ENCODE measurements at places on chromosomes 6 and 20. TPM values are rescaled to one million over a fixed set of nuclear protein-coding genes. Genes with fewer than 3 reads are reported as not detected.

DNA sequence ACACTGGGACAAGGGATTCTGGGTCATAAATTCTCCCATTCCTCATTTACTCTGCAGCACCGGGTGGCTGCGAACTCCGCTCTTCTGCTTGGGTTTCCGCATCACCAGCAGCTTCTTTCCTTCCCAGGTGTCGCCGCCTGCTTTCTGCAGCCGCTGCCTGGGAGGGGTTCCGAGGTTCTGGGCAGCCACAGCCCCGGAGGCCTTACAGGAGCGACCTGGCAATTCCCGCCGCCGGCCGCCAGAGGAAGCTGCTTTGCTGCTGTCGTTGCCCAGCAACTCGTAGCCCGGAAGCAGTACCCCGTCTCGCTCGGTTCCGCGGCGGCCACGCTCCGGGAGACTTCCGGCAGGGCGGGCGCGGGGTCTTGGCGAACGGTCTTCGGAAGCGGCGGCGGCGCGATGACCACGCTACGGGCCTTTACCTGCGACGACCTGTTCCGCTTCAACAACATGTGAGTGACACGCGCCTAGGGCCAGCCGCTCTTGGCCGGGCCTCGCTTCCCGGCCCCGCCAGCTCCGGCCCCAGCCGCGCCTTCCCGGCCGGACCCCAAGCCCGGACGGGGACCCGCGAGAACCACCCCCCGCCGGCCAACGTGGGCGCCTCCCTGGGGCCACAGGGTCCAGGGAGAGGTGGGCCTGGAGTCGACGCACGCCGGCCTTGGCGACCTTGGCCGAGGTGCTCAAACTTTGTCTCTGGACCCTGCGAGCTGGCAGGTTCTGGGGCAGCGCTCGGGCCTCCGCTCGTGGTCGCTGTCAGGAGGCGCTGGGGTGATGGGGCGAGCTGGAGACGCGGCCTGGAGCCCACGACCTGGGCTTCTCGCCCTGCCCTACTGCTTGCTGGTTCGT, at the start of gene NAA20:
Gene NAA20, plus strand, starts transcription at position 362 of the 843 bp plus-strand sequence. Its CDS starts 35 bp downstream, at position 397.
- peak within 1 kb of the TSS; percentile 86 for H3K4me3 ChIP-seq
- H3K36me3 ChIP-seq: peaks cover 3% of the 10 kb centered on the region
- peak; percentile 90 for DNase-seq
- peak within 1 kb of the TSS; percentile 58 for H3K27ac ChIP-seq
- no peaks in the 10 kb centered on the region for H3K27me3 ChIP-seq
- peaks cover 14% of the 10 kb centered on the region for H3K4me1 ChIP-seq

GRCh38 chr6:144344646-144345045, 59.5 kb downstream of the UTRN start:
- no peak overlapping the region for H3K4me3 ChIP-seq
- no peak overlapping the region for H3K27ac ChIP-seq
- DNase-seq: no peak
- no peaks in the 10 kb centered on the region for H3K36me3 ChIP-seq
- peaks cover 10% of the 10 kb centered on the region for H3K4me1 ChIP-seq
- H3K27me3 ChIP-seq: no peaks in the 10 kb centered on the region

GRCh38 chr6:135163440-135163738, 17.7 kb upstream of the MYB start:
- H3K27me3 ChIP-seq: peaks cover 5% of the 10 kb centered on the region
- no peak overlapping the region for H3K4me3 ChIP-seq
- H3K4me1 ChIP-seq: no peaks in the 10 kb centered on the region
- H3K27ac ChIP-seq: no peak overlapping the region

DNA sequence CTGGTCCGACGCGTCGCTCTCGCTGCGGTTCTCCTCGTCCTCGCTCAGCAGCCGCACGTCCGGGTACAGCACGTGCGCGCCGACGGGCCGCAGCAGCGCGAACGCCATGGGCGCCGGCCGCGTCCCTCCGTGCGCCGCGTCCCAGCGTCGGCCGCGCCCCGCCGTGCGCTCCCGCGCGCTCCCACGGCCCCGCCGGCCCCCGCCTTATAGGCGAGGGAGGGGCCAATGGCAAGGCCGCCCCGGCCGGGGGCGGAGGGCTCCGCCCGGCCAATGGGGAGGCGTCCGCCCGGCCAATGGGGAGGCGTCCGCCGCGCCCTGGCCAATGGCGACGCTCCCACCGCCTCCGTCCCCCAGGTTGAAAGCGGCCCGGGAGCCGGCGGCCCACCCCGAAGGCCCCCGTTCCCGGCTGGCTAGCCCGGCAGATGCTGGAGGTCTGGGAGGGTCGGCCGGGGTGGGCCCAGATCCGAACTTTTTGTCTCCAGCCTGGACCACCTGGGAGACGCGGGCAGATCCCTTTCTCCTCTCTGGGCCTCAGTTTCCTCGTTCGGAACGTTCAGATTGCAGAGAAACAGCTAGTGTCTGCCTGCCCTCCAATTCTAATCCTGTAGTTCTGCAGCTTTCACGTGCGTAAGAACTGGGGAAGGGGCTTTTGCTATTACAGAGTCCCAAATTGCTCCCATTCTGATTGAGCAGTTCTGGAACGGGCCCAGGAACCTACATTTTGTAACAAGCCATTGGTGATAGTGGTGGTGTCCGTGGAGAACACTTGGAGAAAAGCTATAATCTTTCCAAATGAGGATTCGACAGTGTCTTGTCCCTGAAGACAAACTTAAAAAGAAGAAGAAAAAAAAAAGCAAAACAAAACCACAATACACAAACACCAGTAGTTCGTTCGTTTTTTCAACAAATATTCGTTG, at the start of gene TCF15:
Gene TCF15, minus strand, starts transcription at position 180 of the 917 bp plus-strand sequence. Its CDS starts 72 bp downstream, at position 108.
- DNase-seq: no peak
- H3K4me3 ChIP-seq: no peak within 1 kb of the TSS
- no peaks in the 10 kb centered on the region for H3K36me3 ChIP-seq
- H3K27ac ChIP-seq: no peak within 1 kb of the TSS

DNA sequence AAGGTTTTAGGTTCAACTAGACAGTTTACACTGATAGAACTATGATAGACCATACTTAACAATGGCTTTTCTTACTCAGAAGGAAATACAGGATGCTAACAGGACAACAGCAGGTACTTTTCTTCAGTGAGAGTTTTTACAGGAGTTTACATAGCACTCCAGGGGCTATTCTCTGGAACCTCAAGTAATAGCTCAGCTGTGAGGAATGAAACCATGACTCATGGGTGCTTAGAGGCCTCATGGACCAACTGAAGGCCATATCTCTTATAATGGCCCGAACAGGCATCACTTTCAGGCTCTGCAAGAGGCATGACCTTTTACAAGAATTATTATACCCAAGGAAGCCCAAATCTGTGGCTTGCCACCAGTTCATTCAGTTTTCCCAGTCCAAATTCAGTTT, 31.8 kb downstream of the TREML1 start:
- peak; percentile 57 for DNase-seq
- no peak overlapping the region for H3K4me3 ChIP-seq
- no peaks in the 10 kb centered on the region for H3K4me1 ChIP-seq
- H3K27me3 ChIP-seq: no peaks in the 10 kb centered on the region

GRCh38 chr6:89985751-89986493, 91.7 kb downstream of the GJA10 start:
- no peak overlapping the region for H3K4me3 ChIP-seq
- peak; percentile 96 for DNase-seq
- H3K27ac ChIP-seq: peak overlapping the region; percentile 70
- H3K36me3 ChIP-seq: no peaks in the 10 kb centered on the region
- no peaks in the 10 kb centered on the region for H3K27me3 ChIP-seq

- peak; percentile 63 for DNase-seq
Observed at GRCh38 chr6:8059129-8059528, 5.1 kb downstream of the BLOC1S5 start.

BPI gene
- total RNA-seq: not detected

TREM1 gene
- total RNA-seq: not detected

PAK1IP1 gene
- 22.9 TPM for total RNA-seq

PABPC1L gene
- 4.7 TPM for total RNA-seq
